ENCODE measurements at places on chromosomes 3 and 15.

- DNase-seq, result peak; percentile 36
Measured at GRCh38 chr3:145983101-145983500, 177.9 kb downstream of the PLOD2 start.

- peak; percentile 21 for DNase-seq
Measured at GRCh38 chr3:43214616-43215015, 71.7 kb upstream of the SNRK start.

- no peak for DNase-seq
Measured at GRCh38 chr3:109963831-109964230, 626.5 kb upstream of the DPPA4 start.

- DNase-seq, result peak; percentile 58
Measured at GRCh38 chr3:99167071-99167470, 265.6 kb upstream of the DCBLD2 start.

- no peak for DNase-seq
Measured at GRCh38 chr15:71830981-71831380, 20.6 kb downstream of the NR2E3 start.

DNA sequence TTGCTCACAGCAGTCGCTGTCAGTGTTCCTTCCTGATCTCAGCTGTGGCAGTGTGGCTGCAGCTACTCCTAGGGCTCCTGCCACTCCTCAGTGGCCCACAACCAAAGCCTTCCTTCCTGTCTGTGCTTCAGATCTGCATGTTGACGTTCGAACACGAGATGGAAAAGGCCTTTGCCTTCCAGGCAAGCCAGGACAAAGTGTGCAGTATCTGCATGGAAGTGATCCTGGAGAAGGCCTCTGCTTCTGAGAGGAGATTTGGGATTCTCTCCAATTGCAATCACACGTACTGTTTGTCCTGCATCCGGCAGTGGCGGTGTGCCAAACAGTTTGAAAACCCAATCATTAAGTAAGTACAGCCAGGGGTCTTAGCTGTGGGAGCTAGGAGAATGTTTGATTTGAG lies 17.8 kb downstream of the MKRN2 start:
- DNase-seq, result no peak

DNA sequence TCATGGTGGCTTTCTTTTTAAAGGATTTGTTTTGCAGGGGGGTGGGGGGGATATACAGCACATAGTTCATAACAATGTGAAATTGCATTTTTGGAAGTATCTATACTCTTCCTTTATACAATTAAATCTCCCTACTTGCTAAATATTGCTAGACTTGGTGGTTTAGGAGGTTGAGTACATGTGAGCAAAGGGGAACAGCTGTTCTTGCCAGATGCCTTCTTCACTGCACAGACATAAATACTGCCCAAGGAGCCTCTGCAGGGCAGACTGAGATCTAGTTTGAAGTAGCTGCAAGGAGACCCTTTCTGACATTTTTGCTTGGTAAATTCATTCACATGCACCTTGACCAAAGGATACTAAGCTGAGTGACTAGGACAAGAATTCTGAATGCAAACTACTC lies 228.6 kb upstream of the IL12A start:
- no peak for DNase-seq

Measured in AG10803 (cell line).